ENCODE measurements at places on chromosomes 12 and 14.

- no peak for DNase-seq
These were observed 57.5 kb downstream of the AP5M1 start for GRCh38 chr14:57326253-57326652.

- no peak for DNase-seq
These were observed 15.8 kb downstream of the NOC4L start for GRCh38 chr12:132160016-132160415.

- no peak for DNase-seq
These were observed 27.0 kb downstream of the TMCC3 start for GRCh38 chr12:94623161-94623920.

DNA sequence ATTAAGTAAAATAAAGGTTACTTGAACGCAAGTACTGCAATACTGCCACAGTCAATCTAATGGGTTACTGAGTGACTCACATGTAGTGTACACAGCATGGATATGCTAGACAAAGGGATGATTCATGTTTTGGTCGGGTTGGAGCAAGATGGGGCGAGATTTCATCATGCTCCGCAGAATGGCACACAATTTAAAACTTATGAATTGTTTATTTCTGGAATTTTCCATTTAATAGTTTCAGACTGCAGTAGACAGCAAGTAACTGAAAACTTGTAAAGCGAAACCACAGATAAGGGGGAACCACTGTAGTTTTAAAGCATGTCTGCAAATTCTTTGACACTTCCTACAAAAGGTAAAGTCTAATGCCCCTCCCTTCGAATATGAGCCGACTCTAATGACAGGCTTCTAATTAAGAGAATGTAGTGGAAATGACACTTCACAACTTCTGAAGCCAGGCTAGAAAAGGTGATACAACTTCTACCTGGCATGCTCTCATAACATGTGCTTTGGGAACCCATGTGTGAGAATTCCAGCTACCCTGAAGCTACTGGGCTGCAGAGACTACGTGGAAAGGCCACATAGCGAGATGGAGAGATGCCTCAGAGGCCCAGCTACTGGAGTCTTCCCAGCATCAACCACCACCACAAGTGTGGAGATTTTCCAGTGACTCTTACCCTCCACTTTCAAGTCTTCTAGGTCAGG, 13.9 kb upstream of the TCP11L2 start:
- DNase-seq = no peak

- no peak for DNase-seq
These were observed 515.3 kb downstream of the RMST start for GRCh38 chr12:97977870-97978405.

DNA sequence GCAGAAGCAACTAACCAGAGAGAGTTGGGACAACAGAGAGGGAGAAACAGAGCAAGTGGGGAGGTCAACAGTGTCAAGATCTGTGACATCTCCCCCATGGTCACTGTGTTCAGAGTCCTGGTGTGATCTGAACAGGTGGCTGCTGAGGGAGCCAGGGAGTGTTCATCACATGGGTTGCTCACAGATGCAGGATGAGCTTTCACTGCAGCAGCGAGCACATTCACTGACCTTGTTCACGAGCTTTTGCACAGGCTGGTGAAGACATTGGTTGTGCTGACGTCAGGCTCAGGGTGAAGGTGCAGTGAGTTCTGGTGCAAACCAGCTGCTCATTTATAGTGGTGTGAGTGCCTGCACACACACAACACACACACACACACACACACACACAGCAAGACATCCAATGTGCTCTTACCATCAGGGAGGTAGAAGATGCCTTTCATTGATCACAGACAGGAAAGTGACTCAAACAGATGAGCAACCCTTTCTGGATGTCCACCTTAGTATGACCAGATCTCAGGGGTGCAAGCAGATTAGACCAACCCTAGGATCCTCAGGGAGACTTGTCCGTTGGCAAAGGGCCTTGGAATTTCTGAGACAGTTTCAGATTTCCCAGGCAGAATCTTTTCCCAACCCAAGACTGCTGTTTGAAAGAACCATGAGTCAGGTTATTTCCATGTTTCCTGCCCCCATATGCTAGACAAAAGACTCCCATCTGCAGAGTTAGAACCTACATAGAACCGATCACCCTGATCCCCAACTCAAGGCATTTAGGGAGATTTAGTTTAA, 44.3 kb upstream of the OR10AD1 start:
- no peak for DNase-seq

DNA sequence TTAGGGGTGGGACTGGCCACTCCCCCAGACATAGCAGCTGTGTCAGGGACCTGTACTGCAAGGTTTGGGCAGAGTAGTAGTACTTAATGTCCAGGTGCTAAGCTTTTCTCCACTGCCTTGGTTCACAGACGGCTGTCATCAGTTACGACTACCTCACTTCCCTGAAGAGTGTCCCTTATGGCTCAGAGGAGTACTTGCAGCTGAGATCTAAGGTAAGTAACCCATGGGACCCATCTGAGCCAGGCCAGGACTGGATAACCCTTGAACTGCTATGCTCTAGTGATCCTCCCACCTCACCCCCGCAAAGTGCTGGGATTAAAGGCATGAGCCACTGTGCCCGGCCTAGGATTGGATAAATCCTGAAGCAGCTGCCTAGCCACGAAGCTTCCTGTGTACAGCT, 22.4 kb downstream of the ADCK1 start:
- no peak for DNase-seq

DNA sequence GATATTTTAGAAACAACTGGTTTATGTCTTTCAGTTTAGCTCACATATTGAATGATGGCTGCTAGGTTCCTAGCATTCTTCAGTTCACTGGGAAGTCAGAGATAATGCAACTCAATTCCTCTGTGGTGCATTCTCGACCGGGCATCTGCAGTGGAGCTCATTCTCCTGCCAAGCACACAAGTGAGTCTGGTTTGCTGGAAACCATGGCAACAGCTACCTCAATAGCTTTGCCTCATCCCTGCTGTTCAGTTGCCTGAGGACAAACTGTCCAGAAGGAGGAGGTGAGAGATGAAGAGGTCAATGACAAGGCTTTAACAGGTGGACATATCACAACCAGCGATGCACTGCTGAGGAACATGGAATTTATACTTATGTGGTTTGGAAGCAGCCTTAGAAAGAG, 816.9 kb downstream of the AACS start:
- DNase-seq = no peak

DNA sequence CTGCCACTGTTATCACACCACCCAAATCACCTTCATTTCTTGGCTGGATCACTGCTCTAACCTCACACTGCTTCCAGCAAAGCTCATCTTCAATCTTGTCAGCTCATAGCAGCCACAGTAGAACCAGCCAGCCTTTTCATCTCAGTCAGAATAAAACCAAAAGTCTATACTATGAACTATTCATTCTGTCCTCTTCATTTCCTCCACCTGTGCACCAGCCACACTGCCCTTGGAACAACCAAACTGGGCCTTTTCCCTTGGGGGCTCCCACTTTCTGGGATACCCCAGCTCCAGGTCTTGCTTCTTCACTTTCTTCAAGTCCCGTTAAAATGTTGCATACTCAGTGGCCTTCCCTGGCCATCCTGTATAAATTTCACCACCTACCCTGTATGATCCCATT, 234.4 kb upstream of the DAAM1 start:
- no peak for DNase-seq

DNA sequence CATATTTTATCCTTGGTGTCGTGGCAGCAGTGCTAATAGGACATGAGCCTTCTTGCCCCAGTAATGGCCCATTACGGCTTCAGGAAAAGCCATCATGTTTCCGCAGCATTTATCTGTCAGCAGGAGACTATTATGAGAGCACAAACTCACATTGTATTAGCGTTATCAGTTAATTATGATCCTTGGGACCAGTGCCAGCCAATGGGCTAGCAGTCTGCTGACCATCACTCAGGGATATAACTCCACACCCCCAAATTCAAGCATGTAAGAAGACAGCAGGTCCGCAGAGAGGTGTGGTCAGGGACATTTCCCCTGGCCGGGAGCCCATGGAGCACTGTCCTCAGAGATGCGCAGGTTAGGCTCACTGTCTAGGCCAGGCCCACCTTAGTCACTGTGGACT, 4.9 kb upstream of the ESRRB start:
- no peak for DNase-seq

DNA sequence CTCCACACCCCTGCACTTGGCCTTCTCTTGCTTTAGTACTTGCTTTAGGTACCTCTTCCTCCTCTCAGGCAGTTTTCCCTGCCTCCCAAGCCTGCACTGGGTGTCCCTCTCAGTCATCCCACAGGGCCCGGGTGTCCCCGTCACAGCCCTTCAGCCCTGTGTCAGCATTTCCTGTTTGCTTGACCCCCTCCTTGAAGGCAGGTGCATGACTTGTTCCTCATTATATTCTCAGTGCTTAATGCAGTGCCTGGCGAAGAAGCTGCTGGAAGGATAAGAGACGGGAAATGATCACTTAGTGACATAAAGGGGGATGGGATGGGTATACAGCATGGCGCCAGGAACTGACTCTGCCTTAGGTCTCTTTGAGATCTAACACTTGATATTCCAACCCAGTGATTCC, 61.5 kb downstream of the IQSEC3 start:
- DNase-seq = no peak

GRCh38 chr12:121514184-121514742, 66.6 kb downstream of the KDM2B start:
- DNase-seq = no peak

DNA sequence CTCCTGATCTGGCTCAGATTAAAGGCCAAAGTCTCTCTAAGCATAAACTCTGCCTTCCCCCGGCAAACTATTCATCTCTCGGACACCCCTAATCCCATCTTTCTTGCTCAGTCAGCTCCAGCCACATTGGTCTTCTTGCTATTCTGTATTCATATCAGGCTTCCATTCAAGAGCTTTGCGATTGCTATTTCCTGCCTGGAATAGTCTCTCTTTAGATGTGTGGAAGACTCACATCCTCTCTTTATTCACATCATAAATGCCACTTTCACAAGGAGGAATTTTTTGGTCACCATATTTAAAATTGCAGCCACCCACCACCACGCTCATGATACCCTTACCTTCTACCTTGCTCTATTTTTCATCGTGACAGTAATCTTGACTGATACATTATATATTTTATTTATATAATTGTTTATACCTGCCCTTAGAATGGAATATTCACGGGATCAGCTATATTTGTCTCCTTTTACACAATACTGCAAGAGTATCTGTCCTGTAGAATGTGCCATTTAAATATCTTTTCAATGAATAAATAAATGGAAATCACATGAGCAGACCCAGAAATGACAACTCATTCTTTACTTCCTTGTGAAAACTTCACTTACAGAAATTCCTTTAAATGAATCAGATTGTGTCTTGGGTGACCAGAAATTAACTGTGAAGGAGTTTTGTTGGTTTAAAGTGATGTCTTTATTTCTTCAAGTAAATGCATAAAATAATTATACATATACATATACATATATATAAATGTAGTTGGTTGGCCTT, 780.6 kb upstream of the FLRT2 start:
- DNase-seq = no peak

GRCh38 chr12:15532364-15532977, 210.2 kb downstream of the PTPRO start:
- DNase-seq = no peak

DNA sequence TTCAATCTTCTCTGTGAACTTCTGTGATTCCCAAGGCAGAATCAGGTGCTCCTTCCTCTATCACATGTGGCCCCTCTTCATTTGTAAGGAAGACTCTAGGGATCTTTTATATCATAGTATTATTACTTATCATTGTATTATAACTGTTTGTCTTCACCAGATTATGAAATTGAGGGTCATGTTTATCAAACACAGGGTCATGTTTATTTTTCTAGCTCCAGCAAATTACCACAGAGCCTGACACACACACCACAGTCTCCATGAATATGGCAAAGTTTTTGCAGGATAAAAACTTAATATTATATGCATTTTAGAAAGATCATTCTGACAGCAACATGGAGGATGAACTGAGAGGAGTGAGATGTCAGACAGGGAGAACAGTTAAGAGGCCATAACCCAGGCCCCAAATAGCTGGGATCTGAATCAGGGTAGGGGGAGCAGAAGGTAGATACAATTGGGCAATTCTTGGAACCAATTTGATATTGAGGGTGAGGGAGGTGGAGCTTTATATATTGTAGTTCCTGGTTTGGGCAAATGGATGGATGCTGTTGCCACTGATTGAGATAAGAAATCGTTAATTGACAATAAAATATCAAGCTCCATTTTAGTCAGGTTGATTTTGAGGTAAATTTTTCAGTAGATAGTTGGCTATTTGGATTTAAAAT, 130.7 kb downstream of the DHRS2 start:
- DNase-seq = no peak

GRCh38 chr14:91015435-91015834, 45.0 kb downstream of the RPS6KA5 start:
- DNase-seq = no peak

DNA sequence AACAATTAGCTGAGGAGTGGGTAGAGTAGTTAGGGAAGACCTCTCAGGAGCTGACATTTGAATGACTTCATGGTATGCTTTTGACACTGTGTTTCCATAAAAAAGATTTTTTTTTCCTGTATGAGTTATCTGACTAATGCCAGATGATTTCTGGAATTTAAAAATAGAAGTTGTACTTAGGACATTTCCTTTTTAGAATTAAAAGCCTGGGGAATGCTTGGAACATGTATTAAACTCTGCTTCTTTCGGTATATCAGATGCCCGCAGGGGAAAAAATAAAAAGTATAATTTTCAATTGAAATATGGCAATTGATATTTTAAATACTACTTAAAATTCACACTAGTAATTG, 41.1 kb downstream of the BRMS1L start:
- no peak for DNase-seq

All from SW 1271 (cell line).